Urothelium cell line (cell line): ENCODE measurements at places on chromosomes 1 and 21.
A peak's percentile ranks its signal among the peaks of the same experiment; 100 is the strongest.

- DNase-seq = no peak
These were observed 248.2 kb downstream of the RERE start for GRCh38 chr1:8569242-8569641.

GRCh38 chr21:41769111-41769510 lies 2.3 kb upstream of the RIPK4 start:
- DNase-seq = no peak

GRCh38 chr21:44967082-44968047 lies 27.5 kb downstream of the SLX9 start:
- DNase-seq = no peak

DNA sequence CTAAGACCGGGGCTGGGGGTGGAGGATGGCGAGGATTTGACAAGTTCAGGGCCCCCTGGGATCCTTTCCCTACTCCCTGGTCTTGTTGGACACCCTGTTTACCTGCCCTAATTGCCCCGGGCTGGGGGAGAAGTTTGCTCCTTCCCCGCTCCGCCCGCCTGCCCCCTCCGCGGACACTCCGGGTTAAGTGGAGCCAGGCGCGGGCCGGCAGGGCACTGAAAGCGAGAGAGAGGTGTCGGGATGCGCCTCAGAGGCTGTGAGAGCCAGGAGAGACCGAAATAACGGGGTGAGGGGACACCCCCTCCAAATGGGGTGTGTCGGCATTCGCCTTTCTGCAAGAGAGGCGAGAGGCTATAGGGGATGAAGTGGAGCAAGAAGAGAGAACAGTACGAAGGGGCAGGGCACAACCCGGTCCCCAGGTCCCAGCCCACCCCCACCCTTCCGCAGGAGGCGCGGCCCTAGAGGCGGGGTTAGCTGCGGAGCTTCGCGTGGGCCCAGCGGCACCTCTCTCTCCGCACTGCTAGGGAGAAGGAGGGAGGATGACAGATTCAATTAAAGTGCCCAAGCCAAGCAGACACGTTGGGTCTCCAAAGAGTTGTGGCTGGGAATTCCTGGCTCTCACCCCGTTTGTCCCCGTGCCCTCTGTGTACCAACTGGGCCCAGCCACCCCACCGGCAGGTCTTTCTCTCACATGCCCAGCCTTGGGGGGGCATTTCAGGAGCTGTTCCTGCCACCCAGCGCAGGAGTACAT lies 3.8 kb downstream of the EFNA3 start:
- DNase-seq = no peak

GRCh38 chr1:178531887-178532286 lies 19.0 kb downstream of the TEX35 start:
- DNase-seq = no peak

DNA sequence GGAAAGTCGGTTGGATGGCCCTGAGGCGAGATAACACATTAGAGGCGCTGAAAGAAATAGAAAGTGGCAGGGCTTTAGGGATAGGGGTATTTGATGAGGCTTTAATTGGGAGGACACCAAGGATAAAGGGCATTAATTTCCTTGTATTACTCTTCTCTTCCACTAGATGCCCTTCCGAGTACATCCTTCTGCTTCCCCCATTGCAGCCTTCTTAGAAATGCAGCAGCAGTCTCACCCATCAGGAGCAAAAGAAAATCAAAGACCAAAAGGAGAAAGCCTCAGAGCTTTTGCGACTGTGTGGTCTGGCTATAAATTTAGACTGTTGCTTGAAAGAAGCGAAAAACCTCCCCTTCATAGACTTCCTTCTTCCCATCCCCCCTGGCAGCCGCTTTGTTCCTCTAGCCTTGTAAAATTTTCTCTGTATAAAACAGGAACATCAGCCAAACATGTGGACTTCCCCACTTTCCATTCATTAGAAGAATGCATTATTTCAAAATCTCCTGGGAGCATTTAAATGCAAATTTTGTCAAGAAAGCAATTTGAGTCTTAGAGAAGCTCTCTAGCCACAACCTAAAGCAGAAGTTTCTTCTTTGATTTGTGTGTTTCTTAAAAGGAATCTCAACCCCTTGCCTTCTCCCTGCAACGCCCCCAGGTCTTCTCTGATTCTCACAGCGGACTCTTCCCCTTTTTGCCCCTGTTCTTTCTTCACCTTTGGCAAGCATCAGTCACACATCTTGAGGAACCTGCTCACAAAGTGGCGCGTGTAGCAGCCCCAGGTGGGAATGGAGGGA lies 76.6 kb downstream of the NDUFS5 start:
- peak; percentile 68 for DNase-seq

- DNase-seq = no peak
These were observed 244.4 kb downstream of the FOXD2 start for GRCh38 chr1:47682198-47682597.

DNA sequence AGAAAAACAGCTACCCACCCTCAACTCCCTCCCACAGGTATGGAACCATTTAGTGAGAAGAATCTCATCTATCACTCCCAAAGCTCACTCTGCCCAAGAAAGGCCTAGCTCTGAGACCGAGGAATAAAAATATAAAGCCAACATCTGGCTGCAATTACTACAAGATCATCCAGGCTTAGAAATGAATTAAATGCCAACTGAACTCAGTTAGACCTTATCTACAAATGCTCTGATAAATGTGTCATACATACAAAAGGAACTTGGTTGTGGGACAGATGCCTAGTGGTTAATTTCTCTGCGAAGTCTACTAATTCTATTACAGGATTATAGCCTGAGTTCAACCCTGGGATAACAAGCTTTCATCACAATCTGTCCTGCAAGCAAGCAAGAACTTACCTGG lies 6.7 kb downstream of the ADIPOR1 start:
- no peak for DNase-seq

- DNase-seq = no peak
These were observed 33.5 kb upstream of the RNF19B start for GRCh38 chr1:32998064-32998463.

DNA sequence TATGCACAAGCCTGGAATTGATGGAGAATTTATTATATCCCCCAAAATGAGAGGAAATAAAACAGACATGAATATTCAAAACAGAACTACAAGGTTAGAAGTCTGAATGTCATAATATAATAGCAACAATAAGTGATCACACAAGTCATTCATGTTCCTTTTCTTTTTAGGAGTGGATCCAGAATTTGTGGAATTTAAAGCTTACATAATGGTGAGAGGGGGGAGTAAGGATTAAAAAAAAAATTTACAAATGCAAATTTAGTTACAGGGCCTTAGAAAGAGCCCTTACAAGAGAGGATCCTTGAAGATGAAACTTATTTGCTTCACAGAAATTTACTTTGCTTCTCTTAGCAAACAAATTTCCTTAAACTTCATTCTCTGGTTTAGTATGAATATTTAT lies 716.1 kb upstream of the CXADR start:
- DNase-seq = no peak

DNA sequence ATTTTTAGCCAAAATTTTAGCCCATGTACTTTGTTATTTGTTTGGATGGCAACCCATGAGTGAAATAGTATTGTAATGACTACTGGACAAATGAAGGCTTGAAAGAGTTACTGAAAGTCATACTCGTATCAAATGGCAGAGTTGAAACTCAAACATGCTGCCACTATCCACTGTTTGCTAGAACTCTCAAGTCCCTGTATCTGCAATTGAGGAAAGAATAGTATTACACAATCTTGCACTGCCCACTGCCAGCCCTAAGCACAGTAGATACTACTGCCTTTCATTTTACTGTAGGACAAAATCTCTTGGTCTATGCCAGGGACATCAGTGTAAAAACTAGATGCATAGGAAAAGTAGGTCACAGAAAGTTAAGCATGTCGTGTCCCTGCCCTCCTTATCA lies 581.1 kb upstream of the PLXNA2 start:
- DNase-seq = no peak

DNA sequence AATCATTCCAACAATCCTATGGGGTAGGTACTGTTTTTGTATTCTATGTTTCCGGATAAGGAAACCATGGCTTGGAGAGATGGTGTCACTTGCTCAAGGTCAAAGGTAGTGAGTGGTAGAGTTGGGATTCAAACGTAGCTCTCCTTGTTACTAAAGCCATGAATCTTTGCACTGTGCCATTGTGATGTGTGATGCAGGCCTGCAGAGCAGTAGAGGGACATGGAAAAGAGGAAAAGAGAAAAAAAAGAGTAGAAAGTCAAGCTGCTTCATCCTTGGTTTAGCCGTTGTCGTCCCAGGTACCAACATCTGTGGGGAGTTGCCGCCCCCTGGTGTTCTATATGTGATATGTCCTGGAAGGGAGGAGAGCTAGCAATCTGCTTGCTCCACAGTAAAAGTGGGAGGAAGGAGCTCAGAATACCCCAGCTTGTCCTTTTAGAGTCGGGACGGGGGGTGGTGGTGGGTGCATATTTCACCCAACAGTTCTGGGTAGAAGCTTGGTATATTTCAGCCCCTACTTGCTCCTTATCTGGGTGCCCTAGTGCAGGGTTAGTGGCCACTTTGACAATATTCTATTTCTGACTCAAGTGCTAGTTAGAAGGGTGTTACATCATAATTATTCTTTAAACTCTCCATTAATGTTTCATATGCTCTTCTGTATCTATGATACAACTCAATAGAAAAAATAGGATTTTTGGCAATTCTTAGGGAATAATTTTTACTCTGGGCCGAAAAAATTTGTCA lies 98.4 kb downstream of the EBNA1BP2 start:
- peak; percentile 86 for DNase-seq

DNA sequence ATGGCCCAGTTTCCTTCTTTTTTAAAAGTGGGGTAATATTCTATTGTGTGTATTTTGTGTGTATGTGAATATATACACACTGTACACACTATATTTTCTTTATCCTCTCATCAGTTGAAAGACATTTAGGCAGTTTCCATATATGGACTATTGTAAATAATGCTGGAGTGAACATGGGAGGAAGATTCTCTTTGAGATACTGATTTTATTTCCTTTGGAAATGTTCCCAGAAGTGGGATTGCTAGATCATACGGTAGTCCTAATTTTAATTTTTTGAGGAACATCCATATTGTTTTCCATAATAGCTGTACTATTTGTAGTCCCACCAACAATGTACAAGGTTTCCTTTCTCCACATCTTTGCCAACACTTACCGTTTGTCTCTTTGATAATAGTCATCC lies 51.0 kb downstream of the F3 start:
- no peak for DNase-seq

DNA sequence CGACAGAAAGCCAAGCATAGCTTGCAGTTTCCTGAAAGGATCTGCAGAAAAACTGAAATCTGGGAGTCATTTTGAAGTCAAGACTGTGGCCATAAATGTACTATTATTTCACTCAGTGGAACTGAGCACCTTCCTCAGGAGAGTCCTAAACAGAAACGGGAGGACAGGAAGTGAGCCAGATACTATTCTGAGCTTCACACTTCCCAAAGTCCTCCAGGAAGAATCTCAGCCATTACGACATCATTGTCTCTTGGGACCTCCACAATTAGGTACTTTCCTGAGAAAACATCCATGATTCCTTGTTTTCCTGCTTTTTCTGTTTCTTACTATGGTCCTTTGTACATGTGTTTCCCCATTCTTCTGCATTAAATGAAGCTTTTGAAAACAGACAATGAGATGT lies 299.2 kb upstream of the USP25 start:
- DNase-seq = no peak

- no peak for DNase-seq
These were observed 6.7 kb downstream of the SLC19A1 start for GRCh38 chr21:45535341-45536081.

DNA sequence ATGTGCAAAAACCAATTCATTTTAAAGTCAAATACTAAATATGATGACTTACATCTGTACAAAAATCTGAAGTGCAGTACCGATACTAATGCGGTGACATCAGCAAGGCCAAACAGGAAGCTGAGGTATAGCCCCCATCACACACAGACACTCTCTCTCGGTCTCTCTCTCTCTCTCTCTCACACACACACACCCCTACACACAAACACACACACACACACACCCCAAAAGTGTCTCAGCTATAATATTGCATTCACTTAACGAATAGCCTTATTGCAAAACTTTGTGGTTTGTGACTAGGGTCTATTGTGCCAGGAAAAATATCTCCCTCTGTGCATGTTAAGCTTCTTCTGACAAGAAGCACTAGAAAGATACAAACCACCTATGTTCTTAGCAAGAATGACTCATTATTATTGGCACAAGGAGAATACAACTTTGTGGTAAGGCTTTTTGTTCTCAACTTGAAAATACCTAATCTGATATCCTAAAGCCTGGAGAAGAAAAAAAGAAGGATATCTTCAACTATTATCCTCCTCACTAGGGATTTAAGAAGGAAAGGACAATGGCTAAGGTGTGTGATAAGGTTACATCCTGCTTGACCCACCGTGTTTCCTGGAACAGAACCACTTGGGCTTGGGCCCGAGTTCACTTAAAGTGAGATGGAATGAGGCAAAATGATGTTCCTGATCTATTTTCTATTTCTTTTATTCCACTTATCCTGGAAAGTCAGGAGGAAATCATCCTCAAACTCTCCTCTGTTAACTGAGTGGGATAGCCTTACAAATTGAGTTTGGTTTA lies 107.1 kb downstream of the NIBAN1 start:
- peak; percentile 50 for DNase-seq

GRCh38 chr1:196401452-196401833 lies 206.8 kb downstream of the KCNT2 start:
- DNase-seq = no peak

GRCh38 chr1:147758379-147759100 lies 1.9 kb downstream of the GJA5 start:
- no peak for DNase-seq

DNA sequence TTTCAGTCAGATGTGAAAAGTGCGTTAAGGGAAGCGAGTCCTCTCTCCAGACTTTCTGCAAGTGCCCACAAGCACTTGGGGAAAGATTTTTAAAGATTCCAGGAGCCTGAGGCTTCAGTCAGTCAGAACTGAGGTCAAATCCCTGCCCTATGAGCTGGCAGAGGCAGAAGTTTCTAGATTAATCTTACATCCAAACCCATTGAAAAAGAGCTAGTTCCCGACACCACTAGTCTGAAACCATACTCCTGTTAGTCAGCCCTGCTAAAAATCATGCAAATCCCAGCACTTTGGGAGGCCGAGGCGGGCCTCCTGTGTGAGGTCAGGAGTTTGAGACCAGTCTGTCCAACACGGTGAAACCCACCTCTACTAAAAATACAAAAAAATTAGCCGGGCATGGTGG lies 21.0 kb downstream of the RSPH1 start:
- no peak for DNase-seq

DNA sequence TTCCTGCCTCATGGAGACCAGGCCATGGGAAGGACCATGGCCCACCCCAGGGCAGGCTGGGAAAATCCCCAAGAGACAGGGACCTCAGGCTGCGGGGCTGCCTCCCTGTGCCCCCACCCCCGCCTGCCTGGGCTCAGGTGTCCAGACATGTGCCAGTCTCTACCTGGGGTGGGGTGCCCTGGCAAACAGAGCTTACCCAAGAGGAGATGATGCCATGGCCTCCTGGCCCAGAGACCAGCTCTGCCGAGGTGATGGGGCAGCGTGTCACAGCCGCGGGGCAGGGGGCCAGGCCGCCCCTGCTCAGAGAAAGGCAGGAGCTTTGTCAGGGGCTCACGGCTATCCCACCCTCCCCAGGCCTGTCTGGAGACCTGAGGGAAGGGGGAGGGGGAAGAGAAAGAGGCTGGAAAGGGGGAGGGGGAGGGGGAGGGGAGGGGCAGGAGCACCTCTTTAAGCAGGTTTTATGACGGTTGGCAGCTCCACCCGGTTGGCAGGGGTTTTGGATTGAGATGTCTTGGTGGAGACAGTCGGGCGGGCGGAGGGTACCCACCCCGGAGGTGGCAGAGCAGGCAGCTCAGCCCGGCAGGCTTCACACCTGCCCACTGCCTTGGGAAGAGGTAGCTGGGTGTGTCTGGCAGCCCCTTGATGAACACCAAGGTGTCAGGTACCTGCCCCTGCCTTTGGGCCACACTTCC lies 101.5 kb upstream of the IFFO2 start:
- no peak for DNase-seq
